ENCODE measurements at places on chromosomes 12 and 14. TPM values are rescaled to one million over a fixed set of nuclear protein-coding genes. Genes with fewer than 3 reads are reported as not detected.

ATXN2 gene
- 42.8 TPM for total RNA-seq

CRADD gene
- total RNA-seq = 18.3 TPM

TXNDC16 gene
- total RNA-seq = 7.3 TPM

PYM1 gene
- 16.2 TPM for total RNA-seq

RFLNA gene
- total RNA-seq = 2.6 TPM

Measured in skeletal muscle tissue (tissue), 5 donors.